A673 (cell line): ENCODE measurements at places on chromosomes 7 and 10.

- no peak for DNase-seq
These were observed 162.9 kb upstream of the HABP2 start for GRCh38 chr10:113389969-113390368.

- peak; percentile 79 for DNase-seq
These were observed 100.7 kb upstream of the WAC start for GRCh38 chr10:28432210-28432676.

- peak; percentile 95 for DNase-seq
These were observed 724 bp downstream of the BBIP1 start for GRCh38 chr10:110918269-110918642.

- no peak for DNase-seq
These were observed 318.9 kb downstream of the BMPER start for GRCh38 chr7:34224281-34224680.

DNA sequence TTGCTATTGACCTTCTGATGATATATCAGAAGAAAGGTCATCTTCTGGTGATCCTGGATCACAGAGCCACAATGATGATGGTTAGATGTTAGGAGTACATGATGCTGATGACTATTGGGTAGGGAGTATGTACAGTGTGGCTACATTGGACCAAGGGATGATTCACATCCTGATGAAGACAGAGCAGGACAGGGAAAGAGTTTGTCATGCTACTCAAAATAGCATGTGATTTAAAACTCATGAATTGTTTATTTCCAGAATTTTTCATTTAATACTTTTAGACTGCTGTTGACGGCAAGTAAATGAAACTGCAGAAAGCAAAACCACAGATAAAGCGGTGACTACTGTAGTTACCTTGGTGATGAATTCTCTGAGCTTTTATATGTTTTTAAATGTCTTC, 397.3 kb downstream of the PPP1R3A start:
- no peak for DNase-seq

GRCh38 chr7:13028825-13029099, 341.3 kb downstream of the ARL4A start:
- no peak for DNase-seq

- no peak for DNase-seq
These were observed 348.4 kb downstream of the GLRX3 start for GRCh38 chr10:130484468-130485180.

DNA sequence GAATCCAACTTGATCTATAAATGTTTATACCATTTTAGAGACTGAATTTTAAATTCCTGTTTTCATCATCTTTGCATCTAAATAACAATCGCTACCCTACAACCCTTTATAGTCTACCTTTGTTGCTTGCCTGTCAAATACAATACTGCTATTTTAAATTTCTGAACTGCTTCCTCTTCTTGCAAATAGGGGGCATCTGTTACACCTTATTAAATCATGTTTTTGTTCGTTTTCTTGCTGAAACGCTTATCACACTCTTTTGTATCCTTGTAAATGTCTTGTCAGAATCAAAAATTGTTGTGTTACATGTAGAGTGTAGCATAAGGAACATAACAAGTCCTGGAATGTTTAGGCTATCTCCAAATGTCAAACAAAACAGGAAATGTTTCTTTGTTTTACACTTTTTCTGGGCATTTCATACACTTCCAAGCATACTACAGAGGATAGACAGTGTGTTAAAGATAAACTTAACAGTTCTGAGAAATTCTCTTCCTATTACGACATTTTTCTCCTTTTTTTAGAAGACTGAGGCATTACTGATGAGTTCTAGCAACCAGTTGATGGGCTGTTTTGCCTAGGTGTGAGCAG, 281.3 kb downstream of the GPR158 start:
- no peak for DNase-seq

- DNase-seq = no peak
These were observed 57.1 kb downstream of the CYCS start for GRCh38 chr7:25067726-25068501.

DNA sequence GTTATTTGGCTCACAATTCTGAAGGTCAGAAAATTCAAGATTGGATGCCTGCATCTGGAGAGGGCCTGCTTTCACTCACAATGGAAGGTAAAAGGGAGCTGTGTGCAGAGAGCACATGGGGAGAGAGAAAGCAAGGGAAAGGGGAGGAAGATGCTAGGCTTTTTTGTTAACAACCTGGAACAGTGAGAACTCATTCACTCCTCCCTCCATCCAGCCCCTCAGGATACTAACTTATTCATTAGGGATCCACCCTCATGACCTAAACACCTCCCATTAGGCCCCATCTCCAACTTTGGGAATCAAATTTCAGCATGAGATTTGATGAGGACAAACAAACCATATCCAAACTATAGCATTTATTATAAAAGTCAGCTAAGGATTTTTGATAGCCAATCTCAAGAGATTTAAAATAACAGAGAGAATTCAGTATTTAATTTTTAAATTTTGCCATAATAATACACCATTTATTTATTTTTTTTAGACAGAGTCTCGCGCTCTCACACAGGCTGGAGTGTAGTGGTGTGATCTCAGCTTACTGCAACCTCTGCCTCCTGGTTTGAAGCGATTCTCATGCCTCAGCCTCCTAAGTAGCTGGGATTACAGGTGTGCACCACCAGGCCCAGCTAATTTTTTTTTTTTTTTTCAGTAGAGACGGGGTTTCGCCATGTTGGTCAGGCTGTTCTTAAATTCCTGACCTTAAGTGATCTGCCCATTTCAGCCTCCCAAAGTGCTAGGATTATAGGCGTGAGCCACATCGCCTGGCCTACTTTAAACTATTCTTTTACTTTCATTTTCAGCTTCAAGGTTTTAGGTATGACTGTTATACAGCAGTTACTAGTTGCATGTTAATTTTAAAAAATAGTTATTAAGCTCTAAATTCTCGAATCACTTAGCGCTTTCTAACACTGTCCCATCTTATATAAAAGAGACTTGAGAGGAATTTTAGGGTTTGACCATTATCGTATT, 20.3 kb upstream of the ETV1 start:
- DNase-seq = no peak

DNA sequence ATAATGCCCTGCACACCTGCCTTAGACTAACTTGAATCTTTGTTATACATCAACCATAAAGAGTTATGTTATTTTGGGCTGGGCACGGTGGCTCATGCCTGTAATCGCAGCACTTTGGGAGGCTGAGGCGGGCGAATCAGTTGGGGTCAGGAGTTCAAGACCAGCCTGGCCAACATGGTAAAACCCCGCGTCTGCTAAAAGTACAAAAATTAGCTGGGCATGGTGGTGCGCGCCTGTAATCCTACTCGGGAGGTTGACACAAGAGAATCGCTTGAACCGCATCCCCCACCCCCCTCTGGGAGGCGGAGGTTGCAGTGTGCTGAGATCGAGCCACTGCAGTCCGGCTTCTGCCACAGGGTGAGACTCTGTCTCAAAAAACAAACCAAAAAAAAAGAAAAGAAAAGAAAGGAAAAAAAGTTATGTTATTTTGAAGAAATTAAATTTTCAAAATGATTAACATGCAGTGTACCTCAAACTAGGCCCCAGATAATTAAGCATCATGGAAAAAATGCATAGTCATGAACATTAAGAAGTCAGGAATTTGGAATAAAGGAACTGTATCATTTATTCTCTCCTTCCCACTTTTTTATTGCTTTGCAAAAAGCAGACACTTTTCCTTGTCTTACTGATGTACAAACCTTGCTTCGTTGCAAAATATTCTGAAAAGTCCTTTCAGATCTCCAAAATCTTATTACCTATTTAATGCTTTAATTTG, 43.3 kb downstream of the STAM start:
- no peak for DNase-seq

GRCh38 chr7:3527496-3528124, 226.6 kb downstream of the SDK1 start:
- no peak for DNase-seq

GRCh38 chr10:125011171-125011925, 69.4 kb downstream of the ZRANB1 start:
- DNase-seq = no peak

GRCh38 chr7:112982441-112983063, 104.1 kb downstream of the GPR85 start:
- DNase-seq = no peak

DNA sequence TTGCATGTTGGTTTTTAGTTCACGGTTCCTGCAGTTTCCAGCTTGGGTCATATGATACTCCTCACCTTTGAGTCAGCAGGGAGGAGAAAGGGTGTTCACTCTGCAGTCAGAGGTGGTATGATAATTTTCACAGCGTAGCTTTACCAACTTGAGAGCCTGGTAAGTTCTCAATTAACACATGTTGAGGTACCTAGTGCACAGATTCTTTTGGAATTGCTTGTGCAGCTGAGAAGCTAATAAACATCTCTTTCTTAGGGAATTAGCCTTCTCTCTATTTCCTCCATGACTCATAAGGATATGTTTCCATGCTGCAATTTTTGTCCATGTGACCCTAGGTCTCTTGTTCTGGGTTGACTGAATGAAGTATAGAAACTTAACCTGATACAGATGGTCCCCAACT, 166.6 kb downstream of the KIF20B start:
- peak; percentile 7 for DNase-seq

DNA sequence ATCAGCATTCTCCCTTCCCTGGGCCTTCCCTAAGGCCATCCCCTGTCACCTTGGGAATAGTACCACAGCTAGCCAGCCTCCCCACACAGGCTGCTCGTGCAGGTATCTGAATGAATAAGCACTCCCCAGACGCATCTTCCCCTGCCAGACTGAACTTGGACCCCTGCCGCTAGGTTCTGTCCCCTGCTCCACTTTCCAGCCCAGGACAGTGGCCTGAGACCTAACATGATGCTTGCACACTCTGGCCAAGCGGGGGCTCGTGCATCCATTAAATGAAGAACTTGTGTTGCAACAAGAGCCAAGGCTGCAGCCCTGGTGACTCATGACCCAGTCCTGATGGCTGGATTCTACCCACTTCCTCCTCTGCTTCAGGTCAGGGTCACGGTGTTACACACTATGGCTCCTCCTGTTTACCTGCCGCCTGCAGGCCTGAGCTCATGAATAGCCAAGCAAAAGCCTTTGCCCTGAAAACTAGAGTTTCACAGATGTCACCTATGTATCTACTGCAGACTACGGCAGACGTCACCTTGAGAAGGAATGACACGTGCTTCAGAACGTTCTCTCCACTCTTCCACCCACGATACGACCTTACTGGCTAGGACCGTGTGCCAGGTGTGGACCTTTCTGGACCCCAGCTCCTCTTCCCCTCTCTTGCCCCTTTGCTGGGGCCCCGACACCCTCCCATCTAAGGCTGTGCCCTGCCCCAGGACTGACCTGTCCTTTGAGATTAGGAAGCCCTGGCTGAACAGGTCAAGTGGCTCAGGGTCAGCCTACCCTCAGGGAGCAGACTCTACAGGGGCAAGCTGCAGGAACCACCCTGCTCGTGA, 6.5 kb downstream of the ASB13 start:
- no peak for DNase-seq

DNA sequence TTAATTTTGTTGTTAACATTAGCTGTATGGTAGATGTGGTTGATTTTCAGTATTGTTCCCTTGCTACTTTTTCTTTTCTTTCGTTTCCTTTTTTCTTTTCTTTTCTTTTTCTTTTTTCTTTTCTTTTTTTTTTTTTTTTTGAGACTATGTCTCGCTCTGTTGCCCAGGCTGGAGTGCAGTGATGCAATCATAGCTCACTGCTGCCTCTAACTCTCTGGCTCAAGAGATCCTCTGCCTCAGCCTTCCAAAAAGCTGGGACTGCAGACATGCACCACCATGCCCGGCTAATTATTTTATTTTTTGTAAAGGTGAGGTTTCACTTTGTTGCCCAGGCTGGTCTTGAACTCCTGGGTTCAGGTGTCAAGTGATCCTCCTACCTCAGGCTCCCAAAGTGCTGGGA, 14.4 kb downstream of the SLC26A3 start:
- no peak for DNase-seq

DNA sequence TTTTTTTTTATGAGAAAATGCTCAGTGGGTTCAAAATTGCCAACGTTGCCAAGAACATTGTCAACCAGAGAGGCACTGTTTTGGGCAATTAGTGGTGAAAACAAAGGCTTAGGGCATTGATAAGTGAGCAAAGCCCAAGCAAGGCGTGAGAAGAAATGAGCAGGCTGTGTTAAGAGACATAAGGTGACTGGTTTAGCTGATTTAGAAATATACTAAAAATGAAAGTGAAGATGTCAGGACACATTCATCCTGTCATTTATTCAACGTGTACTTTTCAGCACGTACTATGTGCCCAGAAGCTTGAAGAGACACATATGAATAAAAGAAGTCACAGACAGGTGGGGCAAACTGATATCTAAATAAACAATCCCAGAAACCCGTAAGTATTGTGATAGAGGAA, 31.8 kb downstream of the AOAH start:
- no peak for DNase-seq
